ENCODE measurements at places on chromosomes 2 and 18. TPM values are rescaled to one million over a fixed set of nuclear protein-coding genes. Genes with fewer than 3 reads are reported as not detected.

The GALNT13 gene
- 4.7 TPM for polyA plus RNA-seq

The GPR39 gene
- 12.6 TPM for polyA plus RNA-seq

The ARHGEF4 gene
- polyA plus RNA-seq: not detected

The C2orf72 gene
- 6.5 TPM for polyA plus RNA-seq

The PTPRN gene
- 9.4 TPM for polyA plus RNA-seq

The GALR1 gene
- polyA plus RNA-seq: 0.01 TPM

The INO80B gene
- polyA plus RNA-seq: 33.0 TPM

The MDH1 gene
- 248 TPM for polyA plus RNA-seq

The CCDC74B gene
- polyA plus RNA-seq: not detected

The CD207 gene
- polyA plus RNA-seq: 0.97 TPM

The GCA gene
- polyA plus RNA-seq: 16.1 TPM

The KIAA2012 gene
- polyA plus RNA-seq: not detected

The FNDC4 gene
- polyA plus RNA-seq: not detected
